Progenitor cell of endocrine pancreas (in vitro differentiated cells): ENCODE measurements at places on chromosomes 5 and 9.

DNA sequence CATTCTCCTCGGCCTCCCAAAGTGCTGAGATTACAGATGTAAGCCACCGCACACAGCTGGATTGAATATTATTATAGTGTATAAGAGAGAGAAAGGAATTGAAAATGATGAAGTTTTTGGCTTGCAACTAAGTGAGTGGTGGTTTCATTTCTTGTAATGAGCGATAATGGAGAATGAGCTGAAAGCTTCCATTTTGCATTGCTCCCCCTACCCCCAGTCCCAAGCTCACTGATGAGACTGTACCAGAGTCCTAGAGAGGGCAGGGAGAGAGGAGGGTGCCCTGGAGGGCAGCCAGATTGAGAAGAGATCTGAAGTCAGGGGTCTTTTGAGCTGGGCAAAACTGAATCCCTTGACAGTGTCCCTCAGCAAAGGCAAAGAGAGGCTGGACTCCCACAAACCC, 38.5 kb upstream of the CTNNA1 start:
- no peak for DNase-seq

DNA sequence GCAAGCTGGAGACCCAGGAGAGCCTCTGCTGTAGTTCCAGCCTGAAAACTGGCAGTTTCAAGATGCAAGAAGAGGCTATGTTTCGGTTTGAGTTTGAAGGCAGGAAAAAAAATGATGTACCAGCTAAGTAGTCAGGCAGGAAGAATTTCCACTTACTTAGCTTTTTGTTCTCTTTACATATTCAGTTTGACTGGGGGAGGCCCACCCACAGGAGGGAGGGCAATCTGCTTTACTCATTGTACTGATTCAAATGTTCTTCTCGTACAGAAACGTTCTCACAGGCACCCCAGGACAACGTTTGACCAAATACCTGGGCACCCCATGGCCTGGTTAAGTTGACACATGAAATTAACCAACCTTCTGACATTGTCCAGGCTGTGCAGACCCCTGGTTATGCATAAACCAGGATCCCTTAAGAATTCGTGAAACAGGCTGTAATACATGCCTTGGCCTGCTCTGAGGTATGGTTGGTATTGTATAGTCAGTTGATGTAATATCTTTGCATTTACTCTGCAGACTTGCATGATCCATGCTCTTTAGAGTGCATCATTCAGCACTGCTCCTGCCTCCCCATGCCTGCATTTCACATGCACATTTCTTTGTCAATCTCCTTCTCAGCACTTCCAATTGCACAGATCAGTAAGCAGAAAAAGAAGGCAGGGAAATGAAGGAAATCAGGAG, 687.1 kb downstream of the TAF11L14 start:
- no peak for DNase-seq

GRCh38 chr5:131637694-131638093, 2.7 kb upstream of the RAPGEF6 start:
- no peak for DNase-seq

- no peak for DNase-seq
These were observed 313.5 kb downstream of the ICE1 start for GRCh38 chr5:5736007-5736406.

GRCh38 chr9:104227108-104227507, 133.0 kb downstream of the SMC2 start:
- DNase-seq = no peak

DNA sequence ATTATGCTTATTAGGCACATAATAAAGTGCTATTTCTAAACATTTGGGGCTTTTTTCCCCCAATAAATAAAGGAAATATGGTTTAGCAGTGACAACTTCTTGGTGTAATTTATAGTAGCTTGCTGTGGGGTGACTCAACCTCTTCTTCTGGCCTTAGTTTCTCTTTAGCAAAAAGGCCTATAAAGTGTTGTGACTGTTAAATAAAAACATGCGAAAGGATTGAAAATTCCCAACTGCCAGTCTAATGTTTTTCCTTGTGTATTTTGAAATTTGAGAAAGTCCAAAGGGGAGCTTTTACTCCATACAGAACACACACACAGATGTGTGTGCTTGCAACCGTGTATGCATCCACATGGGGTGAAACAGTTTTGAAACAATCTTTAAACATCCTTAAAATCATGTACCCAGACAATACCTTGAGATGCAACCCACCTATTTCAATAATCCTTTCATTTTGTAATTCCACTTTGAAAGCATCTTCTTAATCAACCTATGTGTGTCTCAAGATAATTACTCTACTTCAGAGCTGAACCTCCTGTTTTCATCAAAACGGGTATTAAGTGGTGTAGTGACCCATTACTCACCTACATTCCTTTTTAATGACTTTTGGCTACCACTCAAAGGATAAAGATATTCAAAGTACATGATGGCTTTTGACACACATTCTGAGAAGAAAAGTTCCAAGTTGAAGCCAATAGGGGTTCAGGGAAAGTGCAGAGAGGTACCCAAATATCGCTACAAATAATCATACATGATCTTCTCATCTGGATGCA, 123.8 kb downstream of the DROSHA start:
- DNase-seq = no peak

GRCh38 chr5:79507251-79508205, 6.4 kb downstream of the HOMER1 start:
- DNase-seq = no peak

DNA sequence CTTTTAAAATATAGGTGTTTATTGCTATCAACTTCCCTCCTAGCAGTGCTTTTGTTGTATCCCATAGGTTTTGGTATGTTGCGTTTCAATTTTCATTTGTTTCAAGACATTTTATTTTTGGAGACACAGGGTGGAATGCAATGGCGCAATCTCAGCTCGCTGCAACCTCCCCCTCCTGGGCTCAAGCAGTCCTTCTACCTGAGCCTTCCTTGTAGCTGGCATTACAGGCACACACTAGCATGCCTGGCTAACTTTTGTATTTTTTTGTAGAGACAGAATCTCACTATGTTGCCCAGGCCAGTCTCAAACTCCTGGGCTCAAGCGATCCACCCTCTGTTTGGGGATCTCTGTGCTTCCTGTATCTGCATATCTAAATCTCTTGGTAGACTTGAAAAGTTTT, 35.4 kb upstream of the CCDC180 start:
- DNase-seq = no peak

GRCh38 chr9:135015096-135015495, 72.4 kb upstream of the OLFM1 start:
- no peak for DNase-seq

- peak; percentile 39 for DNase-seq
These were observed 4.9 kb upstream of the ROR2 start for GRCh38 chr9:91954841-91955471.

DNA sequence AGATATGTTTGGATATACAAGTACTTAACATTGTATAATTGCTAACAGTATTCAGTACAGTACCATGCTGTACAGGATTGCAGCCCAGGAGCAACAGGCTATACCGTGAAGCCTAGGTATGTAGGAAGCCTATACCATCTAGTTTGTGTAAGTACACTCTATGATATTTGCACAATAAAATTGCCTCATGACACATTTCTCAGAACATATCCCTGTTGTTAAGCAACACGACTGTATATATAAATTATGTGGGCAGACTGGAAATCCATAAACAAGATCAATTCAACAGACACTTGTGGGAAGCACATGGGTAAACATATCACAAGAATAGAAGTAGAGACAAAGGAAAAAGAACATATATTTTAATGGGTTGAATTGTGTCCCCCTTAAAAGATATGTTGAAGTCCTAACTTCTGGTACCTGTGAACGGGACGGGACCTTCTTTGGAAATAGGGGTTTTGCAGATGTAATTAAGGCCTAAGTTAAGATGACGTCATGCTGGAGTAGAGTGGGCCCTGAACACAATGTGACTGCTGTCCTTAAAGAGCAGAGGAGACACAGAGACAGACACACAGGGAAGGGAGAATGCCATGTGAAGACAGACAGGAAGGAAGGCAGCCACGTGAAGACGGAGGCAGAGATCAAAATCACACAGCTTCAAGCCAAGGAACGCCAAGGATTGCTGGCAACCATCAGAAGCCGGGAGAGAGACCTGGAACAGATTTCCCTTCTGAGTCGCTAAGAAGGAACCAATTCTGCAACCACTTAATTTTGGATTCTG, 76.3 kb downstream of the SCAI start:
- no peak for DNase-seq

GRCh38 chr9:107539427-107540163, 50.0 kb upstream of the KLF4 start:
- DNase-seq = no peak

- DNase-seq = no peak
These were observed 97.9 kb downstream of the AOPEP start for GRCh38 chr9:94824411-94824810.

DNA sequence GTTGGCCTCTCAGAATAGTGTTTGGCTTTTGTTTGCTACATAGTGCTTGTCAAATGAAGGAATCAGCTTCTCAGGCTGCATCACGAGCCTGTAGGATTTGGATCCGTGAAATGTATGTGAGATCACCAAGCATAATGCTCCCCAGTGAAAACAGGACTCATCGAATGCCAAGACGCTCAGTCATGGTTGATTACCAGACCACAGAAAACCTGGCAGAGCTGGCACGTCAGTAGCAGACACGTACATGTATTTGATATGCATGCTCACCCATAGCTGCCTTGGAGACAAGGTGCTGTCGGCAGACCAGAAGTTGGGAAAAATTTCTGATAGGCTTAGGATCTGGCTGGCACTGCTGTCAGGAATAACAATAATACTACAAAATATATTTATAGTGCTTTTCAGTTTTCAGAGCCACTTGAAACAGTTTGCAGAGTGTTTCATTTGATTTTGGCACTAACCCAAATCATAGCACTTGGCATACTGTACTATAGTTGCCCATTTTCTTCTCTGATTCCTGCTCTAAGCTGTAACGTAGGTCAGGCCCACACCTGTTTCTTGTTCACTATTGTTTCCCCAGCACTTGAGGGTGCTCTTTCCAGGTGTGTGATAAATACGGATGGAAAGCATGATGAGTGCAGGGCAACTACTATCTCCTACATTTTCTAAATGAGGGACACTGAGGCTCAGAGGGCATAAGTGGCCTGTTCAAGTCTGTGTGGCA, 226.1 kb downstream of the NR3C1 start:
- no peak for DNase-seq

- no peak for DNase-seq
These were observed 38.1 kb downstream of the LRRC70 start for GRCh38 chr5:62616615-62617277.

- no peak for DNase-seq
These were observed 152.5 kb downstream of the TMEM38B start for GRCh38 chr9:105846825-105847224.

DNA sequence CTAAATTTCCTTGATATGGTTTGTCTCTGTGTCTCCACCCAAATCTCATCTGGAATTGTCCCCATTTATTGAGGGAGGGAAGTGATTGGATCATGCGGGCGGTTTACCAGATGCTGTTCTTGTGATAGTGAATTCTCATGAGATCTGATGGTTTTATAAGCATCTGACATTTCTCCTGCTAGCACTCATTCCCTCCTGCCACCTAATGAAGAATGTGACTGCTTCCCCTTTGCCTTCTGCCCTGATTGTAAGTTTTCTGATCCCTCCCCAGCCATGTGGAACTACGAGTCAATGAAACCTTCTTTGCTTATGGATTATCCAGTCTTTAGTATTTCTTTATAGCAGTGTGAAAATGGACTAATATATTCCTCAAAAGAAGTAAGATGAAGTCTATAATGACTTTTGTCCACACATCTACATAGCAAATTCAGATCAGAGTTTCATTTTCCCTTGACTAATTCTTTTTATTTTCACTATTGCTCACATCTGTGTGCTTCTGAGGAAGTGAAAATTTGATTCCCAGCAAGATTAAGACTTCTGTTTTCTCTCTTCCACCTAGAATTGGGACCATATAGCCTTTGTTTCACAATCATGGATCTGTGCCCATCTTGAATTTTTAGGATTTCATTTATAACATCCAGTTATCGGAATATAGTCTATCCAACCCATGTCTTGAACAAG, 393.5 kb downstream of the DMAC1 start:
- DNase-seq = no peak

GRCh38 chr5:156617426-156617825, 232.7 kb upstream of the PPP1R2B start:
- DNase-seq = no peak

DNA sequence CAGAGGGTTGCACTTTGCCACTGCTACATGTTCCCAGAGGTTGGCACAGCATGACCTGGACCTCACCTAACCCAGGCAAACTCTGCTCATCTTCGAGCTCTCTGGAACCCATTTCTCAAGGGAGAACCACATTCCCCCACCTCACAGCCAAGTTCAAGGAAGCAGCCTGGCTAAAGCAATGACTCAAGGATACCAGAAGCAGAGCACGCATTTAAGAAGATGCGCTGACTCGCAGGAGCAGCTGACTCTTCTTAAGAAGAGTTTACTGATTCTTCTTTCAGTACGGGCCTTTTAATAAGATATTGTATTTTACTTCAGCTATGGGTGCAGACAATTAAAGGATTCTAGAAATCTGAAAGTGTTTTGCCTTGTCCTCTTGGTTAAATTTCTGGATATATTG, 4.1 kb upstream of the SEMA5A start:
- no peak for DNase-seq

DNA sequence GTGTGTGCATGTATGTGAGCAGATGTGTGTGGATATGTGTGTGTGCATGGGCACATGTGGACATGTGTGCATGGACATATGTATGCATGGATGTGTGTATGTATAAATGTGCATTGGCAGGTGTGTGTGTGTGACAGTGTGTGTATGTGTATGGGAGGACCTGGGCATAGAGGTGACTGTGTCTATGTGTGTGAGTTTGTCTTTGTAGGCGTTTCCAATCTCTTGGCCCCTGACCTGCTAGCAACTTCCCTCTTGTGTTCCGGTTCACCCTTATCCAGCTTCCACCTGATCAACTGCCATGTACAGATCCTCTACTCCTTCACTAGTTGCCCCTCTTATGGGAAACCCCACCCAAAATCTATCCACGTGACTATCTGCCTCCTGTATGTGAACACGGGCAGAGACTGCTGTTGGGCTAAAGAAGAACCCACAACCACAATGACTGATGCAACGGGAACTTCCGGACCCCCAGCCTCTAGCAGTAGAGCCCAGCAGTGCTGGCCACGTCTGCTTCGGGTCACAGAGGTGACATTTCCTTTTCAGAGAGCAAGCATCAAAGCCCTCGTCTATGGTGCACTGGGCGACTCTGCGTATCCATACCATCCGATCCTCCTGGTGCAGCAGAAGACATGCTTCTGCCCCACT, 24.9 kb upstream of the GADD45G start:
- no peak for DNase-seq

DNA sequence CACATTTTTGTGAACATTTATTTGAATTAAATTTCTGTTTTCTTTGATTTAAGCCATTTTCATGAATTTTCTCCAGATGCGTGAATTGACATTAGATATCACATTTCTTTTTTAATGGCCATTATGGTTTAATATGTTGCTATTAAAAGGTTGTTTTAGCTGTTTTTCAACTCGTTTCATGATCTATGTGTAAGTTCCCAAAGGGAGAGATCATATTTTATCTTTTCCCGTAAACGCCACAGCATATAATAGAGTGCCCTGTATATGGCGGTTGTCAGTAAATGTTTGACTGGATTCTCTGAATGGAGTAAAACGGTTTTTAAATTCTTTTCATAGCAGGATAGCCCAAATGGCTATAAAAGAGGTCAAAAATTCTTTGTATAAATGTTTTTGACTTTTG, 35.8 kb downstream of the ZCCHC7 start:
- no peak for DNase-seq
